Fibroblast of skin of scalp (primary cell): ENCODE measurements at places on chromosomes 16 and 17.

GRCh38 chr16:73432850-73433730, 385.2 kb upstream of the ZFHX3 start:
- DNase-seq = no peak

DNA sequence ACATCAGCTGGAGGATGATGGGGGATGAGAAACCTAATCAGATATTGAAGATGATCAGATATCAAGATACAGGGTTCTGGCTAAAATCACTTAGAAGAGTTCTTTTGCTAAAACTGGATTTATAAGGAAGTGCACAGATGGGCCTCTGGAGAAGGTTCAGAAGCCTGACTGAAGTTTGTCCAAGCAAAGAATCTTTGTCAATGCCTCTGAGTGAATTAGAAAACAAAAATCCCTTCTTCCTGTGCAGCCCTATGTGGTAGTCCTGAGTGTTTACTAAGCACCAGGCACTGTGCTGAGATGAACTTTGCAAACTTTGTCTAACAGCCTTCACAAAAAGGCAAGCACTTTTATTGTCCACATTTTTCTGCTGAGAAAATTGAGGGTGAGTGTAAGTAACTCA, 11.4 kb upstream of the CENPV start:
- no peak for DNase-seq

DNA sequence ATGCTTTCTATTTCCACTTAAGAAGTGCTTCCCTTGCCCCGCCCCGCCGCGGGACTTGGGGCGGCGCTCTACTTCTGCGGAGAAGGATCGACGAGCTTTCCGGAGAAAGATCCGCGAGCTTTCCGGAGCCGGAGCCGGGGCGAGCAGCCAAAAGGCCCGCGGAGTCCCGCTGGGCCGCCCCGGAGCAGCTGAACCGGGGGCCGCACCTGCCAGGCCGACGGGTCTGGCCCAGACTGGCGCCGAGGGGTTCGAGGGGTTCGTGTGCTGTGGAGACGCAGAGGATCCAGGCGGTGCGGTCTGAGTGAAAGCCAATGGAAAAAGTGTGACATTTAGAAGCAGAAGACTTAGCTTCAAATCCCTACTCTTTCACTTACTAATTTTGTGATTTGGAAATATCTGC, 50.8 kb downstream of the TBC1D26 start:
- DNase-seq = peak; percentile 40

- peak; percentile 57 for DNase-seq
Observed at GRCh38 chr17:13864521-13864920, 204.8 kb upstream of the COX10 start.

DNA sequence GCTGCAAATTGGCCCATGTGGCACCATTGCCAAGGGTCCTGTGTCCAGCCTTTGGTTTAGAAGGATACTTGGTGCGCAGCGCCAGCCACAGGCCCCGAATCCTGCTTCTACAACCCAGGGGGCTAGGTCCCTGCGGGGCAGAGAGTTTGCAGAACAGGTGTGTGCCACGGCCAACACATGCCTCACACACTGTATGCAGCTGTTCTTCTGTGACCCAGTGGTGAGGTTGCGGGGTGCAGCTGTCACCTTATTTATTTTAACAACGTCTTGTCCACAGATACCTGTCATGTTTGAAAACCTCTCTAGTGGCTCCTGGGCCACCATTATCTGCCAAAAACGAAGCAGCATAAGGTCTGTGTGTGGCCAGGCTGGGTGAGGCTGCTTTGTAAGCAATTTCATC, 11.6 kb downstream of the CBFA2T3 start:
- no peak for DNase-seq

DNA sequence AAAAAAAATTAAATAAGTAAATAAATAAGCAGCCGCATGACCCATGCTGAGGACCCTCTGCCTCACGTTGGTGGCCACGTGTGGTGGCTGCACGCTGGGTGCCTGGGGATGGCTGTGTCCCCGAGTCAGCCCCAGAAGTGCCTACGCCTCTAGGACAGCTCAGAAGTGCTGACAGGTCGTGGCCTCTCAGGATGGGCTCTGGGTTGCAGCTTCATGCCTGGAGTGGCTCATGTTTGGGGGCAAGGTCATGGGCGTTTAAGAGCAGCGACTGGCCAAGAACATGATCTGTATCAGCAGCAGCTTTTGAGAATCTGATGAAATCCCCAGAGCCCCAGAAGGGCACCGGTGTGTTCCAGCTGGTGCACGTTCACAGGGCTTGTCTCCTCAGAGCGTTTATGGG, 26.8 kb upstream of the CAPN15 start:
- no peak for DNase-seq

DNA sequence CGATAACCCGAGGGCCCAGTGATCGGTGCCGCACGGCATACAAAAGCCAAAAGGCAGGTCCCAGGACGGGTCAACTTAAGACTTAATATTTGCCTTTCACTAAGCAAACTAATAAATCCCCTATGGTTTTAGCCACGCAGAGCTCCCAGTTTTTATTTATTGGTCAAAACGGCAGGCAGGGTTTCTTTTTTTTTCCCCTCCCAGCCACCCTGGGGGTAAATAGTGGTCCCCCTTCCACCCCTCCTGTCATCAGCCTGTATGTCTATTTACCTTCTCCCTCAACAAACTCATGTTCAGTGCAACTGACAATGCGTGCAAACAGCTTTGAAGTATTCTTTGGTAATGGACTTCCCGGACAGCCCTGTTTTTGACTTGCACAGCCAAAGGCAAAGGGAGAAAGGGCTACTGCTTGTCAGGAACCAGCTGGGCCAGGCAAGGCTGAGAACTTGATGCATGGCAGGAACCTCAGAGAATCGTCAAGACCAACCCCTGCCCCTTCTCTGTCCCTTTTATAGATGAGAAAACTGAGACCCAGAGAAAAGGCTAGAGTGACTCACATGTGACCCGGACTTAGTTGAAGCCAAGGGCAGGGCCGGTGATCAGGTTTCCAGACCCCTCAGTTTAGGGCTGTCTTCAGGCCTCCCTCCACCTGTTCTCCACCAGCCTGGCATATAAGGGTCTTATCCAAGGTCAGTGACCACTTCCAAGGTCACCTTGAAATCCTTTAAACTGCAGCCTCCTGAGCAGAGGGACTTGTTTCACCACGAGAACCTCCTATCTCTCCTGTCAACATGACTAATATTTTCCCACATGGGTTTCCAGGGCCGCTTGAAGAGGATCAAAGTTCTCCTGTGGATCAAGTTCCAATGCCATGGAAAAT, 279.0 kb downstream of the SOX9 start:
- DNase-seq = no peak

DNA sequence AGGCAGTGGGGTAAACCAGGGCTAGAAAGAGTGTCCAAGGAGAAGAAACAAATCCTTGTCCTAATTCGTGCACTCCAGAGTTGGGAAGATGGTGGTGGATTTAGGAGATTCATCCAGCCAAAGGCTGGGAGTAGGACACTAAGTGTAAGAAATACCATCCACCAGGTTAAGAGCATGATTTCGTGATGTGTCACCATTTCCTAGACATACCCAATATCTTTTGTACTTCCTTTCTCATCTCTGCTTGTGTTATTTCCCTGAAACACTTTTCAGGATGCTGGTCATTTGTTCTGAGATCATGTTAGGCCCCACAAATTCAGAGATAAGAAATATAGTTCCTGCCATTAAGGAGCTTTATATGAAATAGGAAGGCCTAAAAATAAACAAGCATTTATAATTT, 106.3 kb upstream of the HLF start:
- no peak for DNase-seq
